ENCODE measurements at places on chromosomes 12 and 14.

GRCh38 chr14:52269982-52270381, 2.5 kb downstream of the PTGDR start:
- no peak for DNase-seq

DNA sequence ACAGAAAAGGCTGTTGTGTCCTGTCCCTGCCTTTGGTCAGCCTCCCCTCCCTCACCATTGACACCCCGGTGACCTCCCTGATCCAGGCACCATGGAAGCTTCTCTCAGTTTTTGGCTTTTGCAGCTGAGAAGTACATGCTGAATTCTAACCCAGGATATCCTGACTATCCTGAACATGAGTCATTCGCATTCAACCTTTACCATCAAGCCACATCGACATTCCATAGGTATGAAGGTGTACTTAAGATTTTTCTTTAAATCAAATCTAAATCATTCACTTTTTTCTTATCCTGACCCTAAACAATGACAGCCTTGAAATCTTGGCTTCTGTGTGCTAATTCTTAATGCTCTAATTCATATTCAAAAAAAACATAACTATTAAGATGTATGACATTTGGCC, 8.7 kb upstream of the KRT78 start:
- DNase-seq: no peak

DNA sequence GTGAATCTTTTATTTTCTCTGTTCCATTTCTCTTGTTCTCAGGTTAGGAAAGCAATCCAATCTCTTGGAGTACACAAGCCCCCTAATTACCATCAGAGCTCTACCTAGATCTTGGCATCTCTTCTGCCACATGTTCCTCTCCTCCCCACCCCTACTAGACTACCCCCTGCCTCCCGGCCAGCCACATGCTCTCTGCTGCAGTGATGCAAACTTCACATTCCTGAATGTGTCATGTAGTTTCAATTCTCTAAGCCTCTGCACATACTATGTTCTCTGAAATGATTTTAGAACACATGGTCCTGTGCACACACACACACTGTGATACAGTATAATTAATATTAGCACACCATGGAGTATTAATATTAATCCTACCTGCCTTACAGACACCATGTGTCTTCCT, 104.6 kb downstream of the EFCAB11 start:
- DNase-seq: no peak

- no peak for DNase-seq
Observed at GRCh38 chr14:32087907-32088306, 10.8 kb downstream of the ARHGAP5 start.

GRCh38 chr12:27217590-27217989, 26.5 kb upstream of the STK38L start:
- no peak for DNase-seq

- DNase-seq: no peak
Observed at GRCh38 chr12:104462931-104463339, 6.2 kb downstream of the CHST11 start.

GRCh38 chr12:115918763-115919162, 358.7 kb downstream of the MED13L start:
- no peak for DNase-seq

Data from BJ (cell line).